ENCODE measurements at places on chromosomes 7 and 10.

GRCh38 chr10:90407131-90407530, 450.7 kb downstream of the HTR7 start:
- no peak for DNase-seq

DNA sequence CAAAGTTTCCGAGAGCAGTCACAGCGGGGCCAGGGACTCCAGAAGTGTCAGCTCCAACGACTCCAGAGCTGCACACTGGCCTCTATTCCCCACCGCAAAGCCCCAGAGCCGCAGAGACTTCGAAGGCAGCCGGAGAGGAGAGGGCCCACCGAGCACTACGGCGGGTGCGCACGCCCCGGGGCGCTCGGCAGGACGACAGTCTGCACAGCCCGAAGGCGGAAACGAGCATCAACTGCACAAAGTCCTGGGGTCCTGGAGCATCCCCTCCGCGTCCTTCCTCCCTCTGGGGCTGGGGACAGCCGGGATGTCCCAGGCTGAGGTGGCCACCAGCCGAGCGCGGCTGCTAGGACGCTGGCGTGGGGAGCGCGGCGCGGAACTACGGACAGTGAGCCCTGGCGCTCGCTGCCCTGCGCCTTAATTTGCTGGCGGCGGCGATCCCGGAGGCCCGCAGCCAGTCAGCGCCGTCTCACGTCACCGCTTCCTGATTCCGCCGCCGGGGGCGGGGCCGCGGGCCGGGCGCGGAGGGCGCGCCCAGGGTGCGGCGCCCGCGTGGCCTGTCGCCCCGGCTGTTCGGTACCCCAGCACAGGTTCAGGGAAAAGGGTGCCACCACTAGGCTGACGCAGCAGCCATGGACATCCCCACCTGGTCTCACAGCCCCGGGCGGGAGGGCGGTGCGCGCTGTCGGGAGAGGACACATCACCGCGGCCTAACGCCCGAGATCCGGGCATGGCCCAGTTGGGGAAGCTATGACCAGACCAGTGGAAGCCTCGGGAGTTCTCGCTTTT, at the start of gene TBX20:
Gene TBX20 (minus strand): TSS at position 391 of the 786 bp plus-strand sequence. CDS start 480 bp downstream, outside the sequence.
- peak; percentile 35 for DNase-seq

DNA sequence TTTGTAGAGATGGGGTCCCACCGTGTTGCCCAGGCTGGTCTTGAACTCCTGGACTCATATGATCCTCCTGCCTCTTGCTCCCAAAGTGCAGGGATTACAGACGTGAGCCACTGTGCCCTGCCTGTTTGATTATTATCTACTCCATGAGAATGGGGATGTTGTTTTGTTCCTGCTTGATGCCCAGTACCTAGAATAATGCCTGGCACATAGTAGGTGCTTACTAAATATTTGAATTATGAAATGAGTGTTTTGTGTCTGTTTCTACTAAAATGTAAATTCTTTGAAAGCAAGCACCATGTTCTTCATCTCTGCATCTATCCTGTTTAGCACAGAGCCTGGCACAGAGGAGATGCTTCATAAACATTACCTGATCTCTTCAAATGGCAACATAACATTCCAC, 40.9 kb downstream of the ZNF783 start:
- DNase-seq: no peak

DNA sequence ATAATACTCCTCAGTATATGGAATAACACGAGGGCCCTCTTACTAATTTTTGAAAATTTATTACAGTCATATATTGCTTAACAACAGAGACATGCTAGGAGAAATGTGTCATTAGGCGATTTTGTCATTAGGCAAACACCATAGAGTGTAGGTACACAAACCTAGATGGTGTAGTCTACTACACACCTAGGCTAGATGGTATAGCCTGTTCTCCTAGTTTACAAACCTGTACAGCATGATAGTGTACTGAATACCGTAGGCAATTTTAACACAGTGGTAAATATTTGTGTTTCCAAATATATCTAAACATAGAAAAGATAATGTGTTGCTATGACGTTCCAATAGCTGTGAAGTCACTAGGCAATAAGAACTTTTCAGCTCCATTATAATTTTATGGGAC, 12.8 kb downstream of the OR2F1 start:
- DNase-seq: no peak

DNA sequence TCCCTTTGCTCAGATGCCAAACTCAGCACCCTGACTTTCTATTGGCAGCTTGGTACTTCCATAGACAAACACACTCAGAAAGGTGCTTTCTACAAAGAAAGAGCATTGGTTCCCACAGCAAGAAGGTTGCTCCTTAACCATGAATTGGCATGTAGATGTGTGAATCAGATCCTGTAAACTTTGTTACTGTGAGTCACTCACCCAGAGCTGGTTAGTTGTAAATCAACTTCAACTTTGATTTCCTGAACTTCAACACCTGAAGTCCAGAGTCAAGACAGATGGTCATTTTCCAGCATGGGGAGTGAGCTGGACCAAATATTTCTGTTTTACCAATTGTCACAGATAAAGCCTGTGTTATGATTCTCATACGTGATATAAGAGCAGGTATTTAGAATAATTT, 797.2 kb downstream of the TNS3 start:
- DNase-seq: no peak

- DNase-seq: no peak
Measured at GRCh38 chr10:71255808-71256660, 43.7 kb downstream of the UNC5B start.

DNA sequence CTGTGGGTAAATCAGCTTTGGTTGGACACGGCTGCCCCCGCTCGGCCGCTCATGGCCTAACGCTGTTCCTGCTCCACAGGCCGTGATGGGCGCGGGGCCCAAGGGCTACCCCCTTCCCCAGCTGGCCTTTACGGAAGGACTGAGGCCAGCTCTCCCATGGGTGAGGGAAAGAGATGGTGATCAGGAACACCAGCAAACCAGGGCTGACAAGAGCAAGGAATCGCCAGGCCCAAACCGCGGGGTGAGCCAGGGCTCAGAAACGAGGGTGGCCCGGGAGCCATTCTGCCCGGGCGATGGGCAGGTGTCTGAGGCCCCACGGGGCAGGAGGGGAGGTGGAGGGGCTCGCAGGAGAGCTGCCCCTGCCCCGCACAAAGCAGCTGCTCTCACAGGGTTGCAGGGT, 26.6 kb downstream of the GPER1 start:
- no peak for DNase-seq

GRCh38 chr7:93004906-93005305, 112.9 kb downstream of the SAMD9 start:
- DNase-seq: no peak

Measured in activated CD4-positive, alpha-beta T cell treated with anti-CD3 and anti-CD28 coated beads, Interleukin-2, amount 50 U/mL, for 48 hours (primary cell).